Activated naive CD8-positive, alpha-beta T cell treated with anti-CD3 and anti-CD28 coated beads for 36 hours (primary cell): ENCODE measurements at places on chromosomes 5 and 9. TPM values are rescaled to one million over a fixed set of nuclear protein-coding genes. Genes with fewer than 3 reads are reported as not detected.

DNA sequence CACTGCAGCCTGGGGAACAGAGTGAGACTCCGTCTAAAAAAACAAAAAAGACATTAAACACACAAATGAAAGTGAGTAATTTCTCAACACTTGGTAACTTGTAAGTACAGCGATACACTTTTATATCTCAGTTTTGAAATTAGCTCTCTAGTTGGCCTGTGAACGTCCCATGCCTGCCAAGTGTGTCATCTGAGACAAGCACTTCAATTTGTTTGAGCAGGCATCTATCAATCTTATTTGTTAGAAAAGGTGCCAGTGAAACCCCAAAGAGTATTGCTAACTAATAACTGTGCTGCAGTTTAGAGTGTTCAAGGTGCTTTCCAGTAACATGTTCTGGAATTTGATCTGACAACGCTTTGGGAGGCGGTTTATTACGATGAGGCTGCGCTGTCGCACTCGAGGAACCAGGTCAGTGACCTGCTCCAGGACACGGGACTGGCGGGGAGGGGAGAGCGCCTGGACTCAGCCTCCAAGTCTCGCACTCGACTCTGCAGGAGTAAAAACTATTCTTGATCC, 1.1 kb upstream of the SPIN1 start:
- no peak for DNase-seq

DNA sequence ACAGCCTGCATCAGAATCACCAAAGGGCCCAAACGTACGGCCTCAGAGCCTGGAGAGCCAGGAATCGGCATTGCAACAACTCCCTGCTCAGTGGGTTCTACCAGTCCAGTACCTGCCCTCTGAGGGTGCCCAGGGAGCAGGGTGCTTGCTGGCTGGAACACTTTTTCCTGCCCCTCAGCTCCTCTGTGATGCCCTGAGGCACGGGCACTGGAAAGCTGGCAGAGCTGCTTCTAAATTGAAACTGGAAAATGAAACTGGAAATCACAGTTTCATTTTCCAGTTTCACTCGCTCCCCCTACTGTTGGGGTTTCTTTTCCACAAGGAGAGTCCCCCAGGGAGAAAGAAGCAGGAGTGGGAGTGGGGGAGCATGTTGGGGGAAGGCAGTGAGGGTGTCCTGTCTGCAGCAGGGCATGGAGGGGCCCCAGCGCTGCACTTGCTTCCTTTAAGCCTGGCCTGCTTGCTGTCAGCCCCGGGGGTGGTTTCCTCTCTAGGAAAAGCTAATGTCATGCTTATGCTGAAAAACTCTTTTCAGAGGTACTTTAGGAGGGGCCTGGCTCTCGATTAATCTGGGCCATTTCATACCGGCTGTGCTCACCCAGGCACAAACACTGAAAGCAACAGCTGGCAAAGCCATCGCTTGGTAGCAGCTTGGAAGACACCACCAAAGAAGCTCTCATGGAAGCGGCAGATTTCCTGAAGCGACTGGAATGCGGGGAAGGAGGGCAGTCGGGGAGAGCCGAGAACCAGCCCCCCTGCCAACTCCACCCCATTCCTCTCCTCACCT, 26.2 kb downstream of the IRF1 start:
- DNase-seq = peak; percentile 49

GRCh38 chr9:11086561-11086960, 473.8 kb upstream of the PTPRD start:
- no peak for DNase-seq

FAM169A gene
- total RNA-seq = 12.0 TPM
